ENCODE measurements at places on chromosomes 13 and 19.
A peak's percentile ranks its signal among the peaks of the same experiment; 100 is the strongest.

DNA sequence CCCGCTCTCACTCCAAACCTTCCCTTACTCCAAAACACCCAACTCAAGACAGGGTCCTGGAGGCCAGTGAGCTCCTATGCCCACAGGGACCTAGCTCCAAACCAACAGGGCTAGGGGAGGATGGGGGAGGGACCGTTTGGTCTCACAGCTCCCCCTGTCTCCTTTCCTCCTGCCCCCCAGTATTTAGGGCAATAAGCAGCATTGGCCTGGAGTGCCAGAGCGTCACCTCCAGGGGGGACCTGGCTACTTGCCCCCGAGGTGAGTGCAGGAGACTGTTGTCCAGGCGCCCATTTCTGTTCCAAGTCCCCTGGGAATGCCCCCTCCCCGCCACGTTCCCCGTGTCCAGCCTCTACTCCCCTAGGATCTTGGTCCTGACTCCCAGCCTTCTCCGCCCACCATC lies 792 bp downstream of the RETN start:
- DNase-seq, result no peak

GRCh38 chr13:114071410-114071809 lies 61.0 kb downstream of the RASA3 start:
- DNase-seq, result no peak

DNA sequence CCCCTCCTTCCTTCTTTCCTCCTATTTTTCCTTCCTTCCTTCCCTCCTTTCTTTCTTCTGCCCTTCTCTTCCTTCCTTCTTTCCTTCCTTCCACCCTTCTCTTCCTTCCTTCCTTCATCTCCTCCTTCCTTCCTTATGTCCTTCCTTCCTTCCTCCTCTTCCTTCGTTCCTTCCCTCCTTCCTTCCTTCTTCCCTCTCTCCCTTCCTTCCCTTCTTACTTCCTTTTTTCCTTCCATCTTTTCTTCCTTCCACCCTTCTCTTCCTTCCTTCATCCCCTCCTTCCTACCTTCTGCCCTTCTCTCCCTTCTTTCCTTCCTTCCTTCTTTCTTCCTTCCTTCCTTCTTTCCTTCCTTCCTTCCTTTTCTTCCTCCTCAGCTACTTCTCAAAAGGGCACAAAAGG lies 287.3 kb upstream of the ZNF507 start:
- no peak for DNase-seq

- DNase-seq, result no peak
Observed at GRCh38 chr13:78562237-78562889, 41.0 kb downstream of the POU4F1 start.

DNA sequence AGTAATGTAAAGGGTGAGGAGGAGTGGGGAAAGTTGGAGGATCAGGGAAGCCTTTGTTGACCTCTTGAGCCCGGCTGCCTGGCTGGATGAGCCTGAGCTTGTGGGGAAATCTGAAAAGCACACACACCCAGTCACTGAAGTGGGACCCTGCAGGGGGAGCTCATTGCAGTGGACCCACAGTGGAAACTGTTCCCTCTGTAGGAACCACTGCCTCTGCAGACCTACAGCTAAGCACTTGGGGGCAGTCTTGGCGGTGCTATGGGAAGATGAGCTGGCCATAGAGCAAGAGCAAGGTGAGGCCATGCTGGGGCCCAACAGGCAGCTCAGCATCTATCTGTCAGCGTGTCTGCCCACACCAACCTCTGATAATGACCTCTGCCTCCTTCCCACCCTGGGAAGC lies 294.8 kb downstream of the TSHZ3 start:
- DNase-seq, result no peak

GRCh38 chr19:56987184-56987583 lies 132.6 kb upstream of the USP29 start:
- peak; percentile 70 for DNase-seq

DNA sequence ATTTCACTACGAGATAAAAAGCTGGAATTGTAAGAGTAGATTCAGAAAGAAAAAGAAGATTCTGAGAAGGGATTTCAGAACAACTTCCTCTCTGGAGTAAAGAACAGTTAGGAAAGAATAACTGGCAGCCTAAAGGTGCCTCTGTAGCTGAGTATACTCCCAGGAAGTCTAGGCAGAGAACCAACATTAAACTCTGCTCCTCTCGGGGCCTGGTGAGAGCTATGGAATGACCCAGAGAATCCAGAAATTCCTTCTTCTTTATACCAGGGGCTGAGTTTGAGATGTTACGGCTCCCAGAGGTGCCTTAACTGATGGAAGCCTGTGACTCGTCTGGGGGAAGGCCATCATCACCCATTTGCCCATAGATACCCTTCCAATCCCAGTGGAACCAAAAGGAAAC lies 39.1 kb downstream of the FAM216B start:
- DNase-seq, result no peak

DNA sequence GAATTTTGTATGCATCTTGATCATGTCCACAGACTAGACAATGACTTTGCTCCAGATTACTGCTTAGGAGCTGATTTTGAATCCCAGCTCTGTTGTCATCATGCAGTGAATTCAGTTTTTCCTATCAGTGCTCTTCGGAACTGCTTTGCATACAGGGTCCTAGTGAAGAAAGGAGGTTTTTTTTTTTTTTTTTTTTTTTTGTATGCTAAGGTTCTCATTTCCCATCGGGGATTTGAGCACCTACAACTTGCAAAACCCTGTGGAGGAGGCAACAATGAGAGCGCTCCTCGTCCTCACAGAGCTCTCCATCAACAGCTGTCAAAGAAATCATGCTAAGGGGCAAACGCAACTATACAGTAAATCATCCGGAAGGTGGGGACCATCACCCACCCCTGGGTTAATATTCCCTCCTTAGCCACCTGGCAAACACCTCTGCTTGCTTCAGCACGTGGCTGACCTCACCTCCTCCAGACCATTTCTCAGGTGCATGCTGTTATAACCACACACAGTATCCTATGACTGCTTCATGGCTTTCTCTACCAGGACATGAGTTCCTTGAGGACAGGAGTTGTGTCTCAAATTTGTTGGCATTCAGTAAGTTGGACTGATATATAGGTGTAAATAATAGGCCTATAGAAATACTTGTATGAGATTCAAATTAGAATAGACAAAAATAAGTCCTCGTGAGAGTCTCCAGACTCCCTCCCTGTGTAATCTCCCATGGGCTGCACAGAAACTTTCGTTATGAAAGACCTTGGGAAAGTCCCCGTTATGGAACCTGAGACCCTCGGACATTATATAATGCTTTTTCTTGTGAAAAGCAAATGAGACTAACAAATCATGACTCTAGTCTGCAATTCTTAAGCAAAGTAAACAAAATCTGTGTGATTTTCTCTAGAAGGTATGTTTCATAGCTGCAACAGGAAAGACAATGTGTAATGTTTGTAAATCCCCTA lies 113.8 kb downstream of the KATNAL1 start:
- DNase-seq, result no peak

- DNase-seq, result no peak
Observed at GRCh38 chr13:41554626-41555386, 97.5 kb downstream of the RGCC start.

DNA sequence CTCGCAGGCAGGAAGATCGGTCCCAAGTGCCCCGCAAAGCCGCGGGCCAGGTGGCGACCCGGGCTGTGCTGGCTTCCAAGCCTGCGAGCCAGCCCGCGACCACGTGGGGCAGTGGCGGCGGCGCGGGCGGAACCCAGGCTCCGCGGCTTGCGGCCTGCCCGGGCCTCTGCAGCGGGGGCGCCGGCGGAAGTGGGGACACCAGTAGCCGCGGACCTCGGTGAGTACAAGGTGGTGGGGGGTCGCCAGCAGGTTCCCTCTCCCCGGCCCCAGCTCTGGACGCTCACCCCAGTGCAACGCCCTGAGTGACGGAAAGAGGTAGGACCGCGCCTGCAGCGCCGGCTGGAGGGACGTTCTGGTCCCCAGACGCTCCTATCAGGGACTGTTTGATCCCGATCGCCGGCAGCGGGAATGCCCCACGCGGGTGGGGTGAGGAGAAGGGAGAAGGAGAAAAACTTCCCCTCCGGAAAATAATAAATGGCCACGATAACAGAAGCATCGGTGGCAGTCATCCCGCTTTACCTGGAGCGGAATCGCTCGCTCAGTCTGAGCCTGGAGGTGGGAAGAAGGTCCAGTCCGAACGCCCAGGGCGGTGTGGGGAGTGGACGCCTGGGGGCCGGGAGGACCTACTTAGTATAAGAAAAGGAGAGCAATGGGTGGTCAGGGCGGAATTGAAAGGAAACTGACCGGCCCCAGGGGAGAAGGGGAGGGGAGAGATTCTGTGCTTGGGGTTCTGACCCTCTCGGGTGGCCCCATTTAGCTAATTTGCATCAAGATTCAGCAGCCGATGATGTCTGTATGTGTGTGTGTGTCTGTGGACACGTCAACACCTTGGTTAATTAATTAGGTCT lies at the start of gene GEMIN7:
Gene GEMIN7 (plus strand): TSS at position 198 of the 848 bp plus-strand sequence. CDS start 10,855 bp downstream, outside the sequence.
- peak; percentile 55 for DNase-seq

DNA sequence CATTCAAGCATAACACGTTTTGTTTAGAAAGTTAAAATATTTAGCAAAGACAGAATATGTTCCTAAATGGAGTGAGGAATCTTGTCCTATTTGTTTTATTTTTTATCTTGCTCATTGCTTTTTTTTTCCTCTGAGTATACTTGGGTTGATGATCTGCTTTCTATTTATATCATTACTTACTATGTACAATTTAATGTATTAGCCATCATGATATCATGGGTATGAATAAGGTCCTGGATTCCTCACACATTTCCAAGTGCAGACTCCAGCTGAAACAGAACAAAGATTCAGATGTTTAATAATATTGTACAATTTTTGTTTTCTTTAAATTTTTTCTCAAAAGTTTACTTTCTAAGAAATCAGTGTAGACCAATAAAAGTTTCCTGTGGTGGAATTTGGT lies 388.2 kb downstream of the GPC6 start:
- no peak for DNase-seq

GRCh38 chr13:75875450-75875849 lies 239.3 kb downstream of the LMO7 start:
- no peak for DNase-seq

DNA sequence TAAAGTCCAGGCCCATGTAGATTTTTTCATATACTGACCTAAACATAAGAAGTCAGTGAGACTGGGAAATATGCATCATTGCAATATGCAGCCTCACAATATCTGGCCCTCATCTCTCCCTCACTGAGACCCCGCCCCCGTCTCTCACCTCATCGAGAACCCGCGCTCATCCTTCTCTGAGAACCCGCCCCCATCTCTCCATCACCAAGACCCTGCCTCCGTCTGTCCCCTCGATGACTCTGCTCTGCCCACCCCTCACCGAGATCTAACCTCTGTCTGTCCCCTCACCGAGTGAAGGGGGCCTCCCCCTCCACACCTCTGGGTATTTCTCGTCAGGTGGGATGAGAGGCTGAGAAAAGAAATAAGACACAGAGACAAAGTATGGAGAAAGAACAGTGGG lies 20.5 kb upstream of the ZNF846 start:
- no peak for DNase-seq

DNA sequence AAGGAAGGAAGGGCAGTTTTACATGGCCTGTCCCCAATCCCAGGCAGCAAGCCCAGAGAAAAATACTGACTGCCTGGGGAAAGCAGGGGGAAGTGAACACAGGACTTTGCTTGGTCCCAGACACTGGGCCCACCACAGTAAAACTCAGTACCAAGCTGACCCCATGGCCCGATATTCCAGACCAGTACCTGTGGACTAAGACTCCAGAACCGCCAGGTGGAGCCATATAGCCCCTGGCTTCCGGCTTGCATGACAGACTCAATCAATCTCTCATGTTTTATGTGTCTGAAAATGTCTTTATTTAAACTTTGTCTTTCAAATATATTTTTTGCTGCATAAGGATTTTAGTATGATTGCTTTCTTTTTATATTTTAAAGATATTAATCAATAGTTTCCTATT lies 767.9 kb upstream of the SLITRK6 start:
- no peak for DNase-seq

DNA sequence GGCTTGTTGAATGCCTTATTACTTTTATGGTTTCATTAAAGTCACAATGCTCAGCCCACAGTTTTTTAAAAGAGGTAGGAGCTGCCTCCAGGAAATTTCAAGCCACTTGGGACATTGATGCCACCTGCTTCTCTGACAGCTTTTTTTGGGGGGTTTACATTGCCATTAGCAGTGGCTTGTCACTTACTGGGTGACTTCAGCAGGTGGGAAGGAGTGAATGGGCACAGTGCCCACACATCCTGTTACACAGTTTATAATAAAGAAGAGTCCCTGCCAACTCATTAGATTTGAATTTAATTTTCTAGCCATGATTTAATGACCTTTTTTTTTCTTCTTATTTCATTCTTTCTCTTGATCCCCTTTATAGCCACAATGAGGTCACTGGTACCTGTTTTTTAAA lies 61.0 kb downstream of the NHLRC3 start:
- DNase-seq, result no peak

DNA sequence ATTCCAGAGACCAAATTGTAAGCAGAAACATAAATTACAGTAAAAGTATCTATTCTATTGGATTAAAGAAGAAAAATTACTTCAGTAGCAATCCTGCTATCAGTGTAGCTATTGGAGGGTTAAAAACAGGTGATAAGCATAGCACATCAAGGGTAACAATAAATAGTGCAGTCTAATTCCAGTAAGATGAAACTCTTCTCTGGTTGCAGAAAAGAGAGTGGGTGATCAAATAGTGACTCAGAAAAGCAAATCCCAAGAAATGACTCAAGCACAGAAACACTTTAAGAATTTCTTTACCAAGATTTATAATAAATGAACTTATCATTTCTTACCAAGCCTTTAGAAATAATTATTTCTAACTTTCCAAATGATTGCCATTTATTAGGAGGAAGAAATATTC lies 135.7 kb downstream of the LMO7 start:
- DNase-seq, result no peak

DNA sequence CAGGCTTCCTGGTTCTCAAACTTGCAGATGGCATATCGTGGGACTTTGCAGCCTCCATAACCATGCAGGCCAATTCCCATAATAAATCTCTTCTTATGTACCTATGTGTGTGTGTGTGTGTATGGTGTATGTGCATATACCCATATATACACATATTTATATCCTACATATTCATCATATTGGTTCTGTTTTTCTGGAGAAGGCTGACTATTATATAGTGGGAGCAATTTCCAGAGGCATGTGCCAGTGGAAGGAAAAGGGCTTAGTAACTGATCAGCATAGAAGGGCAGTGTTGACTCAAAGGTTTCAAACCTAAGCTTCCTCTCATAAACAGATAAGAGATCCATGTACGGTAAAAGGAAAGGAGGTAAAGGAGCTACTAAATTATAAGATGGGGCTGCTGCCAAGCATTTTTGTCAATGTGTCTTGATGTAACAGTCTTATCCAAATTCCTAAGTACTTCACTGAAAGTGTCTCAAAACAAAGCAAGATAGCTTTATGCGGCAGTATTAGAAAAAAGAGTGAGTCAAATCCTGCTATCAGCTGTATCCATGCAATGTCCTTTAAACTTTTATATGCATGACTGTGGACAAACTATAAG lies 432.1 kb downstream of the TBC1D4 start:
- no peak for DNase-seq

GRCh38 chr13:63463782-63464610 lies 2048.3 kb upstream of the PCDH20 start:
- DNase-seq, result no peak

DNA sequence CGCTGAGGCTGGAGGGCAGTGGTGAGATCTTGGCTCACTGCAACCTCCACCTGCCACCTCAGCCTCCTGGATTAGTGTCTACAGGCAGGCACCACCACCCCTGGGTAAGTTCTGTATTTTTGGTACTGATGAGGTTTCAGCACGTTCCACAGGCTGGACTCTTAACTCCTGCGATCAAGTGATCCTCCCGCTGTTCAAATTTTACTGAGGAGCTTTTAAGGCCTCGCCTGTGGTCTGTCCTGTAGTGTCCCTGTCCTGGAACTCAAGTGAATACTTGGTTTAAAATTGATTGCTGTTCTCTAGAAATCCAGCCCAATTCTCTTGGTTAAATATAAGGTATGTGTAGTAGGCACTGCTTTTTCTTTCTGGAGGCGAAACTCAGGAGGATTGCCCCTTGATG lies 65.2 kb downstream of the DPRX start:
- no peak for DNase-seq
